ENCODE measurements at places on chromosomes 13 and 19. TPM values are rescaled to one million over a fixed set of nuclear protein-coding genes. Genes with fewer than 3 reads are reported as not detected.

Gene ABCA7
- 6.1 TPM for polyA plus RNA-seq

Gene LYPD5
- 0.42 TPM for polyA plus RNA-seq

Gene SYT3
- polyA plus RNA-seq, result 1.0 TPM

Gene LILRB5
- 1.5 TPM for polyA plus RNA-seq

Gene FGF9
- polyA plus RNA-seq, result 16.3 TPM

Gene NKPD1
- 0.11 TPM for polyA plus RNA-seq

Gene TUBB4A
- 27.8 TPM for polyA plus RNA-seq

DNA sequence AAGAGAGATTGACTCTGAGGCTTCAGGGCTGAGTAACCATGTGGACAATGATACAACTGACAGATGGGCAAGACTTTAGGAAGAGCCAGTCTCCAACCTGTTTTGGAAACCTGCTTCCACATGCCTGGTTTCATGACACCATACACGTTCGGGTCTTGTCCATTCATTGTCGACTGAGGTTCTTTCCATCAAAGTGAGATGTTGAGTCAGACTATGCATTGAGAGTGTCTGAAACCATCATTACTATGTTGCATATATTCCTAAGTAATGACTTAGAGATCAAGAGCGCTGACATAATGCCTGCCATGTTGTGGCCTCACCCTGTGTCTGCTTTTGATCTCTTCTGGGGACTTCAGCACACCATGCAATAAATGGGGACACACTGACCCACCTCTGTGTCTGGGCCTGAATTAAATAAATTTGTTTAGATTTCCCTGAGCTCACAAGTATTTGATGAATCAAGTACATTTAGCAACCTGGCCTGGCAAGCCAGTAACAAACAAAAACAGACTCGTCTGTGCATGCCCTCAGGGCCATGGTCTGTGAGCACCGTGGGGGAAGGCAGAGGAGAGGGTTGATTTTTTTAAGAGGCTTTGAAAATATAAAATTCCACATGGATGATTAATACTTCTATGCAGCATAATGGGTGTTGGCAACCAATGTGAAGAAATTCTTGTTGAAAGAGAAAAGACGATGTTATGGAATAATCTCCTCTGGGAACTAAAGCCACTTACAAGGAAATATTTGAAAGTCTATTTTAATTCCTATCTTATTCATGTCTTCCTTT is 49.9 kb upstream of the UBAC2 start:
- DNase-seq, result no peak

- no peak for DNase-seq
Measured at GRCh38 chr13:27023385-27024073, 148.1 kb downstream of the USP12 start.

- no peak for DNase-seq
Measured at GRCh38 chr19:49475995-49476880, 2.2 kb downstream of the FLT3LG start.

DNA sequence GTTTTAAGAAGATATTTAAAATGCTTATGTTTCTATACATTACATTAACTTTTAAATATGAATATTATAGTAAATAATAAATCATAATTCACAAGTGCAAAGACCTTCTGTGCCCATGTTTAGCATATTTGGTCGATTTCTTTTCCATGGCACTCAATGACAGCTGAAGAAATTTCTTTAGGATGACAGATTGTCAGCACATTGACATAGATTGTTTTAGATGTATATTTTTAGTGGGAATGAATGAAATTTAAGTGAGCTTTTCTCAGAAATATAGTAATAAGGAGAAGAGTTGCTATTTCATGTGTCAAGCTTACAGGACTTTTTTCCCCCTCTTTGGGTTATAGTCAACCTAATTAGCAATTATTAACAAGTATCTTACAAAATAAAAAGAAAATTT is 256.5 kb downstream of the SHISA2 start:
- DNase-seq, result no peak

DNA sequence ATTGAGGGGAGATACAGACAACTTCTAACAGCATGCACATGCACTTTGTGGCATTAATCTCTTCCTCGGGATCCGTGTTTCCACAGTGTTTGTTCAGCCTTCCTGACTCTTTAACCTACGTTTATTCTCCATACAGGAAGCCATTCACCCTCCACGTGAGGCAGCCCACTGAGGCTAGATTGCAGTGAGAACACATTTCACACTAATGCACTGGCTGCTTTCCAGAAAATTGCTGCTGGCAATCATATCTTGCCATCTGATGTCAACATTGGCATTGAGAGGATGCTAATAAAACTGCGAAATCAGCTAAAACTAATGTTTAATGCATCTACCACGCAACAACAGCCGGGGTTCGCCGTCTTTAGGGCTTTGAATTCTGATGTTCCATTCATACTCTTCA is 30.0 kb downstream of the DCLK1 start:
- no peak for DNase-seq

GRCh38 chr13:103168901-103169508 is 102.8 kb upstream of the SLC10A2 start:
- DNase-seq, result no peak

GRCh38 chr13:108609353-108609752 is 20.1 kb upstream of the MYO16 start:
- DNase-seq, result no peak

- DNase-seq, result no peak
Measured at GRCh38 chr19:38583219-38583984, 34.4 kb downstream of the MAP4K1 start.

All from right renal cortex interstitium (tissue), 3 donors.